ENCODE measurements at places on chromosomes 3 and 15.

DNA sequence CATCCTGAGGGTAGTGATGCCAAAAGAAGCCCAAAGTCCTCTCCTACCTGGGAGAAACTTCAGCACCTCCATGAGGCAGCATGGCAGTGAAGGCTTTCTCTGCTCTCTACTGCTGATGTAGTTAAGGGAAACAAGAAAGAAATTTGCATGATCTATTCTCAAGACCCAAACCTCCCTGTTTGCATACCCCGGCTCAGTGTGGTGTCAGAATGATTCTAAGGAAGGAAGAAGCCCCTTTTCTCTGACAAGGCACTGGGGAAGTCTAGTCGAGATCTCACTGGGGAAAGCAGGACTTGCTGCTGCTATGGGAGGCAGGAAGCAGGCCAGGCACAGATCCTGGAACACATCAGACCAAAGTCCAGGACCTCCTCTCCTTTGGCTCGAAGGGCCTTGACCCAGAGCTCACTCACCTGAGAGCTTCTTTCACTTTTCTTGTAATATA, 89.4 kb upstream of the ICE2 start:
- no peak for DNase-seq

DNA sequence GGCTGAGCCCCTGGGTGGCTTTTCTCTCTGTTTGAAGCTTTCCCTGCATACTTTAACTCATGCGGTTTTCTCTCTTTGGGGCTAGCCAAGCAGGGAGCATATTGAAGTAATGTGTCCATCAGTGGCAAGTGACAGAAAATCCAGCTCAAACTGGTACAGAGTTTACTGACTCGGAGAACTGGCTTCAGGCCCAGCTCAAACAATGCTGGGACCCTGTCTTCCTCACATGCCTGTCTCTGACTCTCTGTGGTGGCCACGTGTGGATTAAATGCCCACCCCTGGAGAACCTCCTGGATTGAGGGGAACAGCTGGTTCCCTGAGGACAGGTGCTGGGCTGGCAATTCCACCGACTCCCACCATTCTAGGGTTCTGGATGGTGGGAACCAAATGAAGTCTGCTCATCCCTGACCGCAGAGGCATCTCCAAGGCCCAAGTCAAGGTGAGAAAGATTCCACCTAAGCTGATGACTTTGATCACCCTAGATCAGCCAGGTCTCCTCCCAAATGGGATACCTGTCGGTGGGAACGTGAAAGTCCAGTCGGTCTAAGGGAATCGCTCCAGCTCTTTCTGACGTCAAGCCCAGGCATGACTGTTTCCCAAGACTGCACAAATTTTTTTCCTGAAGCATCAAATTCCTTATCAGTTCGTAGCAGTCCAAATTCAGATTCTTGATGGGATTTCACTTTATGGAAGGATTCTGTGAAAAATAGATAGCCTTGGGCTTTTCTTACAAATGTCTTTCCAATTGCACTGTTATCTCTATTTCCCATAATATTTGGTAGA, 16.3 kb upstream of the HDAC11 start:
- no peak for DNase-seq

- no peak for DNase-seq
Measured at GRCh38 chr3:9902372-9903237, at the start of gene IL17RE. Gene IL17RE, plus strand, starts transcription at chr3:9902848. Its CDS starts 85 bp downstream, at chr3:9902933.

GRCh38 chr3:158789592-158789991, 12.3 kb upstream of the MFSD1 start:
- no peak for DNase-seq

GRCh38 chr3:124333931-124334640, 342.2 kb upstream of the ROPN1 start:
- no peak for DNase-seq

GRCh38 chr3:153180860-153181372, 18.9 kb downstream of the RAP2B start:
- no peak for DNase-seq

- no peak for DNase-seq
Measured at GRCh38 chr3:28207000-28207733, 34.3 kb upstream of the CMC1 start.

DNA sequence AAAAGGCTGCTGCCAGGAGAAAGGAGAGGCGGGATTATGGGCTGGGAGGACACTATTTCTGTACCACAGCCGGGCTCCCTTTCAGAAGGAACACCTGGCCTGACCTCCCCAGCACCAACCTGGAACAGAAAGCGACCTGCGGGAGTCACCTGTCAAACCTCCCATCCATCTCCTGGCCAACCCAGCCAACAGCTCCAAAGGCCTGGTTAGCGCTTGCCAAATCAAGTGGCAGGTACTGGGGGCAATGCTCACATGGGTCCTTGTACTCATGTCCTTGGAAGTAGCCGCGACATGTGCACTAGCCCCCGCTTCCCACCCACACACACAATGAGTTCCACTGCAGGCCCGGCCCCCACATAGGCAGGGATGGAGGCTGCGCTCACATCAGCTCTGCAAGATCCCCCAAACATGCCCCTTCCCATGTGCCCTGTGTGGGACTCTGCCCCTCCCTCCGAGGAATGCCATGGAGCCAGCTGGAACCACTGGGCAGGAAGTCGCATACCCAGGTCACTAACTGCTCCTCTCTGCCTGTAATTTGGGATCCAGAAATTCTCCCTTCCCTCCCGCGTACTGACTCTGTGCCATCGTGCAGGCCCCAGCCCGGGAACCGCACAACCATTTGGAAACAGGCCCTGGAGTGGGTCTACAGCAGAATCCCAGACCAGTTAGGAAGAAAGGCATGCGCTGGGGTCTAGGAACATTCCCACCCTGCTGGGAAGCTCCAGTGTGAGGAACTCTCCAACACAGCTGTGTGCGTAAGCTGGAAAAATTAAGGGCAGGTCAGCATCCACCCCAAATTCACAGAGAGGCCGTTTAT, 98.9 kb downstream of the LRIG1 start:
- no peak for DNase-seq

DNA sequence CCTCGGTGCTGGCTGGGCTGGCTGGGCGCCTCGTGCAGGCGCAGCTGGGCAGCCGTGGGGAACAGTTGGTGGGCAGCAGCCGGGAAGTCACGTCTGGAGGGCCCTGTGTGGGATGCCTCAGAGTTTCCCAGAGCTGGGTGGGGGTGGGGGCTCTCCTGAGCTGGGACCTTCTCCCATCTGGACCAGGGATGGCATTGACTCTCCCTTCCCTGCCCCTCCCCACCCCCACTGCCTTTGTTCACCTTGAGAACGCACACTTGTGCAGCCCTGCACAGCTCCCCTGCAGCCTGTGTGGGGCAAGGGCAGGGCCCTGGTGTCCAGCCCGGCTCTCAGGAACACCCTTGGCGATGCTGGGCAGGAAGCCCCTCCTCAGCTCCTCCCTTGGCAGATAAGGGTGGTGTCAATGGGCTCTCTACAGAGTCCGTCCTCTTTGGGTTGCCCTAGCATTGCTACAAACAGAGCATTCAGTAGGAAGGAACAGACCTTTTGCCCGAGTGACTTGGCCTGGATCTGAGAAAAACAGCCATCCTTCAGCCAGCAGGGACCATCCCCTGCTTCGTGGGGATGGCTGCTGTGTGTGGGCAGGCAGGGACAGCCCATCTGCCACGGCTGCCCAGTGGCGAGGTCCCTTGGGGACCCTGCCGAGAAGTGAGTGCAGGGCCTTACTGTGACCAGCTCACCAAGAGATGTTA, 25.5 kb upstream of the KLF13 start:
- no peak for DNase-seq

DNA sequence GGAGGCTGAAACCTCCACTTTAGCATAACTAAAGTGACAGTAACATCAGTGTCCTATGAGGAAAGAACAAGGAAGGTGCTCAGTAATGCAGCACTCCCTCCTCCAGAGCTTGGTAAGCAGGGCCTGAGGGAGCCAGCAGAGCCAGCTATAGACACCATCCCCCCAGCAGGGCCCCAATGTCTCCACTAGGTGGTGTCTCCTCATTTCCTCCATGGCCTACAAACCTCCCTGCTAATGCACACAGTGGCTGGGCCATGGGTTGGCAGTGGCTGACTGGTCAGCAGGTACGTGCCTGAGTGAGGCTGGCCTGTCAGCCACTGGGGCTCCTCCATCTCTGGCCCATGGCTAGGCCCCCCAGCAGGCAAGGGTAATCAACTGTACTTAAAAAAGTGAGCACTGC, 13.6 kb downstream of the MRPS25 start:
- peak; percentile 6 for DNase-seq

DNA sequence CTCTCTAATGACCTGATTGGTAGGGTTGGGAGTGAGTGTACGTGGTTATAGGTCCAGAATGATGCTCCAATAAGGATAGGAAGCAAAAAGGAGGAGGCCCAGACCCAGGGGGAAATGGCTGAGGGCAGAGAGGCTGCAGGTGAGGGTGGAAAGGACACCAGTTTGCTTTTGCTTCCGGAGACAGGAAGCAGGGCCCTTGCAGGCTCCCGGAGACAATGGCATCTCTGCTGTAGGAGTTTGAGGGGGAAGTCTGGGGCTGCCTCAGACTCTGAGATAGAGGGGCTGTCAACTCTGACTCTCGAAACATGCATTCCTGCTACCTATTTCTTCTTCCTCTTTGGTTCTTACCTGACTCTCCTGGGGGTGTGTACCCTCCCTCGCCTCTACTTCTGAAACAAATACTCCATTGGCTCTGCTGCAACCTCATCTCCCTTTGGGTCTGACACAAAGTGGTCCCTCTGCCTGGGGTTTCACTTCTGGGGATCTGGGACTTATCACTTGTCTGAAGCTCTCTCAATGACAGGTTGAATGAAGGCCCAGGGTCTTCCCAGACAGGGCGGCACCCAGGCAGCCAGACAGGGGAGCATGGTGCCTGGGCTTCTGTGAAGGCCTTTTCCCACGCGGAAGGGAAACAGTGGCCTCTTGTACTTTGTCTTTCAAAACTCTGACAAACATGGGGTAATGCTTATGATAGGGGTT, 61.5 kb downstream of the CHRD start:
- peak; percentile 7 for DNase-seq

DNA sequence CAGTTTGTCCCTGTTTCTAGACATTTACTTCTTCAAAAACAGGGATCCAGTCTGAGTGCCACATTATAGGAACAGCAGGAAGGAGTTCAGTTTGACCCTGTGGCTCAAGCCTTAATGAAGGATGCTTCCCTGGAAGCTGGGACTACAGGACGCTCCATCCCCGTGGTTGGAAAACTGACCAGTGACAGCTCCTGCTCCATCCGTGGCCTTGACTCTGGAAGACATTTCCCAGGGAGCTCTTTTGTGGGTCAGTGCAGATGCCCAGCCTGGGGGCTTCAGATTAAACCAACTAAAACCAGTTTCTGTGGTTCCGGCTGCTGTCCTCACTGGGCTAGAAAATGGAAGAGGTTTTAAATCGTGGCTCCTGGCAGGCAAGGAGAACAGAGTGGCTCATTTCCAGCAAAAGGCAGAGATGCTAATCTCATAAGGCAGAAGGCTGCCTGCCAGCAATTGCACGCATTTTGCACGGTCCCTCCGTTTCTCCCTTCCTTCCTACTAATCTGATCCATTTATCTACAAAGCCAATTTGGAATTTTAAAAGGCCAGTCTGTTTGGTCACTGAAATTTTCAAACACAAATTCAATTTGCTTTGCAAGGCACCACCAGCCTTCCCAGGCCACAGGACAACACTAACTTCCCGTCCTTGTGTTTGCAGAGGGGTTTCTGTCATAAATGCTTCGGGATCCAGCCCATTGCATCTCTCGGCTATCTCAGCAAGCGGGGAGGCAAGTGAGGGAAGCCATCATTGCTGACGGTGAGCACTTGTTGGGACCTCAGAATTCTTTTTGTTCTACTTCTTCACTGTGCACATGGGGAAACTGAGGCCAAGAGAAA, 6.2 kb upstream of the SSUH2 start:
- no peak for DNase-seq

- DNase-seq: no peak
Measured at GRCh38 chr3:15241341-15241740, 35.3 kb downstream of the CAPN7 start.

- DNase-seq: no peak
Measured at GRCh38 chr3:28948685-28949084, 332.2 kb upstream of the RBMS3 start.

DNA sequence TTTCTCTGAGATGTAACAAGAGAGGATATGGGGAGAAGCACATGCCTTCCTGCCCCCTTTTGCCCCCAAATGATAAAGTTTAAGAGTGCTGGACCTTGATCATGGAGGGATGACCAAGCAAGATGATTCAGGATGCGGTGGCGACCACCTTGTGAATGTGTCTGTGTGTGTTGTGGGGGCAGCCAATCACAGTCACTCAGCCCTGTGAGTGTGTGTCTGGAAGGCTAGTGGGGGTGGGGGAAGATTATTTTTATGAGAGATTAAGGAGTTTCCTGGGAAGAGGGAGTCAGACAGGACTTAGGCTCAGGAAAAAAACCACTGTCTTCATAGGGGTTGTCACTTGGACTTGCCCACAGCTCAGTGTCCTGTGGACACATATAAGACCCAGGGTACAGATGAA, 57.8 kb upstream of the KY start:
- no peak for DNase-seq

DNA sequence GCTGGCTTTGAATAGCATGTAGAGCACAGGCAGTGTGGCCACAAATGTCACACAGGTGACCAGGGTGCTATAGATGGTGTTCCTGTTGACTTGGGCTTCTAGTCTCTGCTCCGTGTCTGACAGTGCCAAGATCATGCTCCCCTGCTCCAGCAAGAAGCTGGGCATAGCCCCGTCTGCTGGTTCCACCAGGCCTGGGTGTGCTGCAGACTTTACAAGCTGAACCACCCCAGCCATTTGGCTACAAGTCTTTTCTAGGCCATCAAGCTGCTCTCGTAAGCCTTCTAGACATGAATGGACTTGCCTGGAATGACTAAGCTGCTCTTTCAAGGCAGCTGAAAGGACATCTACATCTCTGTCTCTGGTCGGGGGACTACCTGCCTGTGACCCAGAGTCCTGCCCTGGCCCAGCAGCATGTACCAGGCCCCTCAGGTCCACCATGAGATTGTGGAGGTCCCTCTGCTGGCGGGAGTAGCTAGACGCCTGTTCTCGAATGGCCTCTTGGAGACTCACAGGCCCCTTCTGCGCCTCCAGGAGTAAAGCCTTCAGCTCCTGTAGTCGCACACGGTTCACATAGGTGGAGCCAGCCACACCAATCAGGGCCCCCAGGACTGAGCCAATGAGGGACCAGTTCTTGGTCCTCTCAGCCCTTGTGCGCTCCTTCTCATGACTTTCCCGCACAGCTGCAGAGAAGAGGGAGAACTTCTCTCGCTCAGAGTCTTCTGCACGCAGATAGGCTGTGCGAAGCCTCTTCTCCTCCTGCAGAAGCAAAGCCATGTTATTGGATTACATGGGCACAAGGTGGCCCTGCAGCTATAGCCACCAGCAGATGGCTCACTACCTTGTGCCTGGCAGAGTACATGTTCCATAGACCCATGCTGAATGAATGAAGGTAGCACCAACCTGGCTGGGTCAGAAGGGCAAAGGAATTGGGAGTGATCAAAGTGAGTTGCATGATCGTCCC, 2.8 kb upstream of the PLXNB1 start:
- no peak for DNase-seq

GRCh38 chr15:58686286-58686685, 63.2 kb downstream of the ADAM10 start:
- DNase-seq: no peak

DNA sequence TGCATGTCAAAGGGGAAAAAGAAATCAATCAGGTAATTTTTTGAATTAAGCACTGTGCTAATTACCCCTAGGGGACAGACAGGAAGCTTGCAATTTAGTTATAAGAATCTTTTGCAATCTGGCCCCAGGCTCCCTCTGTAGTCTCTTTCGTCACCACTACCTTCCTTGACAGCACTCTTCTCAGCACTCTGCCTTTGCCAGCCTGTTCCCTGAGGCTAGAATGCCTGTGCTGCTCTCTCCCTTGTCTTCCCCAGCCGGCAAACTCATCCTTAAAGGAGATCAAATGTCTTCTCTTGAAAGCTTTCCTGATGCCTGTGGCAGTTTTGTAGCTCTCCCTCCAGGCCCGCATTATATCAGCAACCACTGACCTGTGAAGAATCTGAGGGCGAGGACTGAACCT, 32.4 kb upstream of the PRTG start:
- no peak for DNase-seq

- no peak for DNase-seq
Measured at GRCh38 chr3:128237348-128238183, 84.3 kb downstream of the EEFSEC start.
